ENCODE measurements at places on chromosomes 4 and X. TPM values are rescaled to one million over a fixed set of nuclear protein-coding genes. Genes with fewer than 3 reads are reported as not detected.

DNA sequence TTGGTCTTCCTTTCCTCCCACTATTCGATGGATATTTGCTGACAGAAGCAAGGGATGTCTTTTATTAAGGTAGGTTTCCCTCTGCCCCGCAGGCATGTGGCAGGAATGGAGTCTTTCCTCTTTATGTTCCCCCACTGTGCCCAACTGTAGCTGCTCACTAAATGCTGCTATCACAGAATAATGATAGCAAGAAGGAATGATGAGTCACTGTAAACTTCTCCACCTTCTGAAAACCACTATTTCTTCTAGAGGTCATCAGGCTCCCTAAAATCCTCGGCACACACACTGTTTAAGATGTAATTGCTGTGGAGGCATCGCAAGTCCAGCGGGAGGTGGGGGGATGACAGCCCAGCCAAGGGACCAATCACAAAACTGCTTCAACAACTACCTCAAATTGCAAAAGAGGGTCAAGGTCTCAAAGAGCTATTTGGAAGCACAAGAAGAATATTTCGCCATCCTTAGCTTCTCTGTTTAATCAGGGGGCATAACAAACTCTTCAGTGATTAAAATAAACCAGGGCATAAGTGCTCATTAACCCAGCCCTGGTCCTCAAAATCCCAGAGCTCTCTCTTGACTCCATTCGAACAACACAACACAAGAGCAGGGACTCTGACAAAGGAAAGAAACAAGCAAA, 13.9 kb downstream of the QDPR start:
- no peak for DNase-seq

The ZFP92 gene
- total RNA-seq, result 5.4 TPM

DNA sequence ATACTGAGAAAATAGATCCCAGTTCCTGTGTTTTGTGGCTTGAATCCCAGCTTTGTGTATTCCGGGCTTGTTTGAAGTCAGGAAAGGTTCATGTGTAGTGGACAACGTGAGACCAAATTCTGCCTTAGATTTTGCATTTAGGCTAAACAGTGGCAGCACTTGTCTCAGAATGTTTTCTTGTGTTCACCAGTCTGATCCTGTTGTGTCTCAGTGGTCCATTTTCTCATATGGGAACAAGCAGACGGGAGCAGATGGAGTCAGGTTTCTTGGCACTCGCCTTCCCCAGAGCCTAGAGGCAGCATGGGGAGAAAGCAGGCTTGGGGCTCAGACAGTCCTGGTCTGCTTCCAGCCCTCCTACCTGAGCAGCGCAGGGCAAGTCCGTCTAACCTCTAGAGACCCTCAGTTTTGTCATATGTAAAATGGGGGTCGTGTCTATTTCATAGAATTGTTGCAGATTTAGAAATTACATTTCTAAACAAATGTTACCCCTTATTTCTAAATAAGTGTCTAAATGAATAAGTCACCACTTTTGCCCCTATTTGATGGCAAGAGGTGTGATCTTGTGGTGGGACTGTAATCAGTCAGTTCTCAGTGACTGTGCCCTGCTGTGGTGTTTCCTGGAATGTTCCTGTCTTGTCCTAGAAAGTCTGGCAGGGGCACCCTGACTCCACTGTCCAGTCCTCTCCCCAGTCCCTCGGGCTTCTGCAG, 28.3 kb upstream of the MSANTD1 start:
- DNase-seq, result no peak

DNA sequence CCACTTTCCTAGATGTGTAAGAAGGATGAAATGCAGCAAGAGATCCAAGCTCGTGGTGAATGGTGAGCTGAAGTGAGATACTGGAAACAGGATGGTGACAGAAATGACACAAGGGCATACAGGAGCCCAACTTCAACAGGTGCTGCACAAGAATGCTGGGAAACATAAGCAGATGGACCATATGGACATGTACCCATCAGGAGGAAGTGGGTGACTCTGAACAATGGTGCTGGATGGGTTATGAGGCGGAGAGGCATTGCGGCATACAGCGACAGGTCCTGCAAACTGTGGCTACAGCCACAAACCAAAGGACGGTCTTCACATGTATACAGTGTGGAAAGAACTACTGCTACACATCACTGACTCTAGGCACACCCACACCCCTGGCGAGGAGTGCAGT, 265.7 kb downstream of the CAMK2D start:
- DNase-seq, result no peak

DNA sequence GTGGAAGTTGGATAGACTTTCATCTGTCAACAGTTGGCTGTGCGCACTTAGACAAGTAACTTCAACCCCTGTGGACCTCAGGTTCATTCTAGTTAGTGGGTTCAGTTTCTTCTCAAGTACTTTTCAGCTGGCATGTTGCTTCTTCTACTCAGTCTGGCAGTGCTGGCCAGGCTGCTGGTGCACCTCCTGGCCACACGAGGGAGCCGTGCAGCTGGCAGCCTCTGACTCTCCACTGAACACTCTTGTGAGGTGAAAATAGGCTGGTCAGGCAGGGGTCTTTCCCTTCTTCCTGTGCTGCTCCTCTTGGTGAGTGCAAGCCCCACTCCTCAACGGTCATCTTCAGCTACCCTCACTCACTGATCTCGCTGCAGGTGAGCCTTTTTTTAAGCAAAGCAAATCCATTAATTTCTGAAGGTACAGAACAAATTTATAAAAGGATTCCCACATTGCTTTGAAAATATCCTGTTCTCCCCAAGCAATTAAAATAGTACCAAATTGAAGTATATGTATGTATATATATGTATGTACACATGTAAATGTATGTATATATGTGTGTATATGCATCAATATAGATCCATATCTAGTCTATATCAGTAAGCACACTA, 30.6 kb downstream of the LONRF3 start:
- DNase-seq, result no peak

Measured in mesenteric fat pad (tissue), 1 donor.